Caco-2 (cell line): ENCODE measurements at places on chromosomes 7 and 10. TPM values are rescaled to one million over a fixed set of nuclear protein-coding genes. Genes with fewer than 3 reads are reported as not detected.
A peak's percentile ranks its signal among the peaks of the same experiment; 100 is the strongest.

GRCh38 chr7:139451638-139452037 is 31.8 kb downstream of the KLRG2 start:
- DNase-seq, result no peak

DNA sequence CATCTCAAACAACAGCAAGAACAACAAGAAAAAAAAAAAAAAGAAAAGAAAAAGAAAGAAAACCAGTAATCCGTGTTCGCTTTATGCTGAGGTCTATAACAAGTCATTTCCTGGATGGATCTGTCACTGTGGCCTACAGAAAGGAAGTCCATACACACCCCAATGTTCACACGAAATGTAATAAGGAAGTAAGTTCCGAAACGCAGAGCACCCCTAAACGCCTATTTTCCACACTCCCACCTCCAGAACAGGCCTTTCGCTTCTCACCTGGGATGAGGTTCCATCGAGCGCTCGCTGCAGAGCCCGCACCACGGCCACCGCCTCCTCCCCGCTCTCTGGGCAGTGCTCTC is 735 bp downstream of the ZNF394 start:
- no peak for DNase-seq

GRCh38 chr10:17703706-17704105 is 48.3 kb upstream of the TMEM236 start:
- no peak for DNase-seq

TUBB8 gene
- 0.37 TPM in 1 of 2 replicates, not detected in the other for total RNA-seq

MRLN gene
- total RNA-seq, result 0.88 and 0.98 TPM in 2 replicates

DNA sequence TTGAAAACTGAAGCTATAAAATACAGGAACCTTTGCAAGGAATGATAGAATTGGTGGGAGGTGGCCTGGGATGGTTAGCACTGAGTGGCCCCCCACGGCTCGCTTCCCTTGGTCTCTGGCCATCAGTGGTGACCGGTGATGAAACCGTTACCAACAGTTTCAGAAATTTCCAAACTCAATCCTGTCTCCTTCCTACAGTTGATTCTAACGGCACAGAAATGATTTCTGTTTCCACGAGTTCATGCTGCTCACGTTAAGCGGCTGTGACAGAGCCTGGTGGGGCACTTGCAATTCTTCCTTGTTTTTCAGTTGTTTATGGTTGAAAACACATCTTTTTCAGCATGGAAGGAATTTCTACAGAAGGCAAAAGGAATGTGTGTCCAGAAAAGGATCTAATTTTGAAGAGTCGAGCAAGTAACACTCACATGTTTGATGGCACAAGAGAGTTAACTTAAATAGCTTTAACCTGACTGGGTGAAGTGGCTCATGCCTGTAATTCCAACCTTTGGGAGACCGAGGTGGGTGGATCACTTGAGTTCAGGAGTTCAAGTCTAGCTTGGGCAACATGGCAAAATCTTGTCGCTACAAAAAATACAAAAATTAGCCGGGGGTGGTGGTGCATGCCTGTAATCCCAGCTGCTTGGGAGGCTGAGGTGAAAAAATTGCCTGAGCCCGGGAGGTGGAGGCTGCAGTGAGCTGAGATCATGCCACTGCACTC is 100.1 kb downstream of the DNAJB6 start:
- DNase-seq, result no peak

GRCh38 chr10:48640326-48640725 is 35.5 kb upstream of the ARHGAP22 start:
- no peak for DNase-seq

DNA sequence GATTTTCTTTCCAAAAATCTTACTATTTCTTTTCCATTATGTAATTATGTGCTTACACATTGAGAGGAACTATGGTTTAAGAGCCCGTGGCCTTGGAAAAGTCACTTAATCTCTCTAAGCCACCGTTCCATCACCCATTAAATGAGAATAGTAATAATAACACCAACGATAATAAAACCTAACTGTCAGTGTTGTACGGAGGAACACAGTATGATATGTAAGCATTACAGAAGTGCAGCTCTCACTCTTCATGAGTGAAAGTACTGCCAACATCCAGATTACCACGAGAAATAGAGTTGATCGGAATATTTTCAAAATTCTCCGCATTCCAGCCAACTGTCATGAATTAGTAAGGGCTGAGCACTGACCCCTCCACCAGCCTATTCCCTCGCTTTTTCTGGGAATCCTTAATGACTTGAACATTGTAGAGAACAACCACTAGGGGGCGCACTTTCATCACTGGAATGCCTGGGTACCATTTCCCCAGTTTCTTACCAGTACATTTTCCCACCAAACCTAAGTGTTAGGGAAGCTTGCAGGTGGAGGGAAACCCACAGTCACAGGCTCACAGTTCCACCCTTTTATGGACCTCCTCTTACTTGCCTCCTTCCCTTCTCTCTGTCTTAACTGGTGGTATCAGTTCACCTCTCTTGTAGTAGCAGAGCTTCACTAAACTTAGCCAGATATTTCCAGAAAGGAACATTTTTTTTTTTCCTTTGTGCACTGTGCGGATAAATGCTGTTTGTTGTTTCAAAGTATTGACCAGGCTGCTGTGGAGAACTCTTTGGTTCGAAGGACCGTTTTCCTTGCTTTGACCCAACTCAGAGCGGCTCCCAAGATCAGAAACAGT is 27.8 kb downstream of the NKX2-3 start:
- DNase-seq, result peak; percentile 80

DNA sequence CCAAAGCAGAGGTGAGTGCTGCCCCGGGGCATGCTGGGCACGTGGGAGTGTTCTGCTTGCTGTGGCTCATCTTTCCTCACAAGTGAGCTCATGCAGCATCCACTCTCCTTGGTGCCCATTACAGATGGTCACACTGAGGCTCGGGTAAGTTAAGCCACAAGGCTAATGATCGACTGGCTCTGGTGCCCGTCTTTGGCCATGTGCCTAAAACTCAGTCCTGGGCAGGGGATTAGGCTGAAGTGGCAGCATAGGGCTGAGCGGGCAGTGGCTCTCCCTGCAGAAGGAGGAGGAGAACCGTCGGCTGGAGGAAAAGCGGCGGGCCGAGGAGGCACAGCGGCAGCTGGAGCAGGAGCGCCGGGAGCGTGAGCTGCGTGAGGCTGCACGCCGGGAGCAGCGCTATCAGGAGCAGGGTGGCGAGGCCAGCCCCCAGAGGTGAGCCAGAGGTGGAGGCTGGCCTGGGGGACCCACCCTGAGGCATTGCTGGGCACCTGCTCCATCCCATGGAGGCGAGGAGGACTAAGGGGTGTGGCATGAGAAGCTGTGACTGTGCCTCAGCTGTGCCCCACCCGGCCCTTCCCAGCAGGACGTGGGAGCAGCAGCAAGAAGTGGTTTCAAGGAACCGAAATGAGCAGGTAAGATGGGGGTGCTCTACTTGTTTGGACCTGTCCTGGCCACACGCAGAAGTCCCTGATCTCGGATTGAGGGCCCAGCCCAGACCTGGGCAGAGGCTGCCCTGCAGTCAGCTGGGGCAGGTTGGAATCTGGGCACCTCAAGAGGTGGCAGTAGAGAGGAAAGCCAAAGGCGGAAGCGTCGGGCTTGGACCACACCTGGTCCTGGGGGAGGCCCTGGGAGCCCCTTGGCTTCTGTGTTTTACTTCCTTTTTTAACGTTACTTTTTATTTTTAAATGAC is 7.3 kb downstream of the PGAM2 start:
- peak; percentile 23 for DNase-seq

GRCh38 chr7:18503126-18503866 is 7.7 kb downstream of the HDAC9 start:
- DNase-seq, result no peak

DNA sequence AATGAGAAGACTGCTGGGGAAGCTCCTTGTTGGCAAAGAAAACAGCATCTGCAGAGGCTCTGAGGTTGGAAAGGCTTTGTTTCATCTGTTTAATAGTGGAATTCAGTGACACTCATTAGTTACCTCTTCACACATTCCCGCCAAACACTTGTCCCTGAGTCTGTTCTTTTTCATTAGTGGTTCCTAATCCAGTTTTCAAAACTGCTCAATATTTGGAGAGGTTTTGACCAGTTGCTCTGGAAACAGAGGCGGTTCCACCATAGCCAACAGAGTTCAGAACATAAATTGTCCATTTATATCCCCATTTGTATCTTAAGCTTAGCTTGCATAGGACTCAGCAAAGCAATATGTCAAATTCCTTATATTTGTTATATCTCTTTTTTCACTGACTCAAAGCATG is 754.6 kb downstream of the AUTS2 start:
- DNase-seq, result no peak

TMEM184A gene
- 16.5 and 22.0 TPM in 2 replicates for total RNA-seq

DNA sequence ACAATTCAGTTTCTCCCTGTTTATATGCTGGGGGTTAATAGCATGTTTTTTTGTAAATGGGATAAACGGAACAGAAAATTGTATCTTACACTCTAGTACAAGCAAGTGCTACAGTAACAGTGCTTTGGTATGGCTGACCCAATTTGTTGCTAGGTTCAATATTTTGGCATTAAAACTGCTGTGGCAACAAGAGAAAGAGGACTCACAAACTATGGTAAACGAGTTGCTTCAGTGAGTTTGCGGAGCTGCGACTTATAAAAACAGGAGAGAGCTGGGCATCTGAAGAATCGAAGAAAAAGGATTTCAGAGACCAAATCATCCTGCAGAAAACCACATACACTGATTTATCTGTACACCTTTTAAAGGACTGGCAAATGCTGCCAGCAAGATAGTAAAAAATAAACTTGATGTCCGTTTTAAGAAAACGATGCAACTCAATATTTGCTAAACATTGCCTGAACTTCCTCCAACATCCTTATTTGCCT is 2.2 kb downstream of the GLUD1 start:
- no peak for DNase-seq

TFR2 gene
- 8.1 and 9.7 TPM in 2 replicates for total RNA-seq

- DNase-seq, result no peak
Observed at GRCh38 chr7:25386311-25386744, 158.0 kb upstream of the NPVF start.

OR2A12 gene
- not detected in 2 replicates for total RNA-seq

PRPS1L1 gene
- not detected in 2 replicates for total RNA-seq

HYAL4 gene
- total RNA-seq, result 0.14 and 0.68 TPM in 2 replicates

DNA sequence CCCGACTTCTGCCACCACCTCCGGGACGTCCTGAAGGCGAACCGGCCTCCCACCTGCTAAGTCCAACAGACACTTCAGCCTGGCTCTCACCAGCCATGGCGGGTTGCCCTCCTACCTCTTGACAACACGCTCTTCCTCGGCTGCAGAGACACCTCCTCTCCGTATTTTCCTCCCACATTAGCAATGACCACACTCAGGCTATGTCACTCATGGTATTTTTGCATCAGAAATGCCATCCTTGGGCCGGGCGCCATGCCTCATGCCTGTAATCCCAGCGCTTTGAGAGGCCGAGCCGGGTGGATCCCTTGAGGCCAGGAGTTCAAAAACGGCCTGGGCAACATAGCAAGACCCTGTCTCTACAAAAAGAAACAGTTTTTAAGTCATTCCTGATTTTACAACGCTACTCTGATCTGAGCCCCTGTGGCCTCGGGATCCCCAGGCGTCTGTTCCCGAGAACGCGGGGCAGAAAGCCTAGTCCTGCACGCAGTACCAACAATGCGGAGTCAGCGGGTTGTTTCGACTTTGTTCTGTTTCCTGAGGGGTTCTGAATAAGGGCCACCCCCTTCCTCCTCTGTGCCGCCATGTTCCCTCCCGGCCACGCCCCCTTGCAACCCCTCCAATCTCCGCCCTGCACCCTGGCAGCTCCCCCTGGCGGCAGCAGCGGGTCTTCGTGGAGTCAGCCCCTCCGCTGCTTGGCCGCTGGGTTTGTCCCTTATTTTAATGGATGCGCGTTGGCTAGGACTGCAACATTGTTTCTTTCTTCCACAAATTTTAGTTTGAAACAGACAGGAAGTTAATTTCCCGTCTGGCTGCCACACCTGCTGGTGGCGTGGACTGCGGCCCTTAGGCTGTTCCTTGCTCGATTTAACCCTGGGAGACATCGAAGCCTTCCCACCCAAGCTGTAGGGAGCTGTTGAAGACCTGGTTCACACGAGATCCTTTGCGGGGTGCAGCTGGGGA is 9.7 kb upstream of the ZFAND2A start:
- no peak for DNase-seq

- peak; percentile 54 for DNase-seq
Observed at GRCh38 chr10:114632869-114633715, 25.0 kb downstream of the ABLIM1 start.

GRCh38 chr7:148535217-148535616 is 55.3 kb upstream of the C7orf33 start:
- DNase-seq, result no peak

CRTAC1 gene
- total RNA-seq, result not detected in 2 replicates

GRCh38 chr10:99888622-99889021 is 106.2 kb downstream of the ABCC2 start:
- DNase-seq, result no peak

DNA sequence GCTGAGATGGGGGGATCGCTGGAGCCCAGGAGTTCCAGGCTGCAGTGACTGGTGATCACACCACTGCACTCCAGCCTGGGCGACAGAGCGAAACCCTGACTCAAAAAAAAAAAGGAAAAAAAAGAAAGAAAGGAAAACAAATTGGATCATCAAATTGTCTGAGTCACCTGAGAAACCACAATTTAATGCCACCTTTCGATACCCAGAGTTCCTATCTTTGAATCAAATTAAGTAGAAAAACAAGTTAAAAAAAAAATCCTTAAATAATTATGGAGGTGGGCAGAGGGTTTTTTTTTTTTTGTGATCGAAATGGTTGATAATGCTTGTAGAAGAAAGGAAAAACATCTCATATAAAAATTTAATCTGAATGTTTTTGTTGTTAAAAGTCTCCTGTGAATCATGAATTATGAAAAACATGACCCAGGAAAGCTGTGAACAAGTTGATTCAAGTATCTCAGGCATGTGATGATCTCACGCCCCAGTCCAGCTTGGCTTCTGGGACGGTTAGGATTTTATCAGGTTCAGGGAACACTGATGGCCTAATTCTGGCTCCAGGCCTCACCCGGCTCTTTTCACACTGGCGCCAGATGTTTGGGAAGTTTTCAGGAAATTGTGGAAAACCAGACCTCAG is 25.3 kb upstream of the CUX1 start:
- no peak for DNase-seq

DNA sequence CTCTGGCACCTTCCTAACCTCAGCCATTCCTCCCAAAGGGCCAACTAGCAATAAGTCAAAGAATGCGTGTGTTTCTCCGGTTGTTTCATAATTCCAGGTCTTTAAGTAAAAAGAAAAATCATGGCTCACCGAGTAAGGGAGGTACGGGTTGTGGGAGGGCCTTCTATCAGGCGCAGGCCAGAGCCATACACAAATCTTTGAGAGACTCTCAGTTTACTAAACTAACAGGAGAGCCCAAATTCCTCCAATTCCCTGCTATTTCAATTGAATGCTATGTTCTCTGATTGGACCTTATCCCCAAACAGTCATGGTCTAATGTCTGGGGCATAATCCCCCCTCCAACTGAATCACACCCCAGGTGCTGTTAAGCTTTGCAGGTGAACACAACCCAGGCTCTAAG is 26.2 kb upstream of the SLF2 start:
- DNase-seq, result no peak

- DNase-seq, result no peak
Observed at GRCh38 chr7:25249772-25250171, 21.5 kb upstream of the NPVF start.

TAS2R3 gene
- 1.9 and 2.3 TPM in 2 replicates for total RNA-seq
